ENCODE measurements at places on chromosomes 6 and 20. TPM values are rescaled to one million over a fixed set of nuclear protein-coding genes. Genes with fewer than 3 reads are reported as not detected.

CAP2 gene
- total RNA-seq, result 7.4 TPM

C20orf202 gene
- total RNA-seq, result not detected

NRSN1 gene
- total RNA-seq, result not detected

TMEM200A gene
- 1.5 TPM for total RNA-seq

METTL24 gene
- 0.61 TPM for total RNA-seq

ETV7 gene
- not detected for total RNA-seq

ULBP1 gene
- 0.12 TPM for total RNA-seq

CYP39A1 gene
- 45.3 TPM for total RNA-seq

ZNF133 gene
- total RNA-seq, result 5.5 TPM

CASS4 gene
- total RNA-seq, result 0.89 TPM

SPATA2 gene
- total RNA-seq, result 3.3 TPM

TMEM181 gene
- 12.8 TPM for total RNA-seq

FRMD1 gene
- 0.12 TPM for total RNA-seq

SEL1L2 gene
- not detected for total RNA-seq

MATN4 gene
- not detected for total RNA-seq
